ENCODE measurements at places on chromosomes 16 and 17.

DNA sequence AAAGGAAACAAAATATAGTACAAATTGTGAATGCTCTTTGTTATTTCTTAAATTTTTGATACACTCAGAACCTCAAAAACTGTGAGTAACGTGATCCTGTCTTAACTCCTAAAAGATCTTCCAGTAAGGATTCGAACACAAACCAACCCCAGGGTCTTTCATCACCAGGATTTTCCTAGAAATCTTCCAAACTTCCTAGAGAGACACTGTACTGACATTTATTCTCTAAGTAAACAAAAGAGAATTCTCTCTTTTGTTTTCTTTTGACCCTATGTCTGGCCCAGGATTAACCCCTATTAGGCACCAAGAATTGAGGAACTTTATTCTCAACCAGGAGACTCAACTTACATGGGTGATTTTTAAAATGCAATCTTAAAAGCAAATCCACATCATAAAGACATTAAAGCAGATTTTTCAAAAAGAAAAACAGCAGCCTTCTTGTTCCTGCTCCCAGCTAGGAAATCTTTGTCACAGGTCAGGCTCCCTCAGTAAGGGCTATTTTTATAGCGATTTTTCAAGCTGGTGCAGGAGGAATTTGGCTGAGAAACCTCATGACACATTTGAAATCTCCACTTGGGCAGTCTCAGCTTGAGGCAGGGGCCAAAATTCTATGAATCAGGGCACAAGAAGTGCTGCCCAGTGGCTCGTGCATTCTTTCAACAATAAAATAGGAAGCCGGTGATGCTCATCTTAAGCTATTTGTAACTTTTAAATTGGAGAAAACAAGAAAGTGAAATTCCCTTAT lies 6.2 kb upstream of the SMG1 start:
- DNase-seq: no peak

GRCh38 chr16:54577651-54578128 lies 291.1 kb upstream of the IRX3 start:
- no peak for DNase-seq

DNA sequence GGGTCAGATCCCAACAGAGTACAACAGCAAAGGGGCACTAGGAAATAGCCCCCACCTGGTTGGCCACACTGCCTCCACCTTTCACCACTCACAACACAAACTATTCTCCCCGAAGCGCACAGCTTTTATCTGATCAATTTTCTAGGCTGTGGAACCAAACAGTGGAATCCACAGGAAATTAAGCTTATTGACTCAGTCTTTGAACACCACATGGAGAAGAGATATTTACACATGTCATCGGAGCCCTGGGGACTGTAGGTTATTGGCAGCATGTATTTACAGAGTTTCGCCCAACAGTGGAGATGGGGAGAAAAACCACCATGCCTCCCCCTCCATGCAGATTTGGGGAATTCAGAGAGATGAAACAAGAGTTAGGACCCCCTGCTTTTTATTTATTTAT lies 154.8 kb downstream of the XYLT1 start:
- DNase-seq: no peak

GRCh38 chr17:65402513-65403496 lies 158.6 kb downstream of the AXIN2 start:
- no peak for DNase-seq

DNA sequence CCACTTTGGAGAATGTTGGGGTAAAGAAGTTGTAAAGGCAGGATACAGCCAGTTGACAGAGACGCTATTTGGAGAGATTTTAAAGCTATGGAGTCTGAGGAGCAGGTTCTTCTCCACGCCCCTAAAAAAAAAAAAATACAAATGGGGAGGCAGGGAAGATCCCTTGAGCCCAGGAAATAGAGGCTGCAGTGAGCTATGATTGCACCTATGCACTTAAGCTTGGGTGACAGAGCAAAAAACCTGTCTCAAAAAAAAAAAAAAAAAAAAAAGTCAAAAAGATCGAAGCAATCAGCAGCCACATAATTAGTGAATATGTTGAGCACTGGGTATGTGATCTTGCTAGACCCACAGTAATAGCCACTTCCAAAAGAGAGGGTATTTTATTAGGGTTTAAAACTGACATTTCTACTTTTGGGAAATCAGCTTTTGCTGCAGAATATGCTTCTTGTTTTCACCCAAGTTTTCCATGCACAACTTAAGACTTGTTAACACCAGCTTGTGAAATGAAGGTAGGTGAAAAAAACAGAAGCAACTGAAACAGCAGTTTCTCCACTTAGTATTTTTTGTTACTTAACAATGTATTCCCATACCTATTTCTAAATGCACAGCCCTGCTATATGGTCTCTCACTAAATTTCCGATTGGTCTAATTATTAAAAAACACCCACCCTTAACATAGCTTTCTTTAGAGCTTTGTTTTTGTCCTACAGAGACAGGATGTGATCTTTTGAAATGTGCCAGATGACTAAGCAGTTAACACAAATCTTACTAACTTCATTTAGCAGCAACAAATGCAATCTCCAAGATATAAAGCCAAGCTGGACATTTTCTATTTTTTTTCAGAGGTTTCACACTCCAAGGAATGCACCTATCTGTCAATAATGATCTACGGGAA lies 2.5 kb upstream of the ARL6IP1 start:
- no peak for DNase-seq

DNA sequence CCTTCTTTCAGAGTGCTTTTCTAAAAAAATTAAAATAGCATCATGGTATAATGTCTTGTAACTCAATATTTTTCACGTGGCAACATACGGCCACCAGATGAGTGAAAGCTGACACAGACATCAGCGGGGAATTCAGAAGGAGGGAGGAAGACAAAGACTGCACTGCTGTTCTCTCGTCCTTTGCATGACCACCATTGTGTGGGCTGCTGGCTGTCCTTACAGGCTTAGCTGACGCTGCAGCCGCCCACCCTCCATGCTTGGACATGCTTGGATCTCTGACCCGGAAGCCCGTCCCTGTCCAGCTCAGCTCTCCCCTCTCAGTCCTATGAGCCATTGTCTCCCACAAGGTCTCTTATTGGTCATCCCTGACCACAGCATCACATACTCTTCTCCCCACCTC lies 11.4 kb upstream of the MLYCD start:
- DNase-seq: no peak

GRCh38 chr17:17947966-17948365 lies 24.2 kb downstream of the TOM1L2 start:
- DNase-seq: no peak

DNA sequence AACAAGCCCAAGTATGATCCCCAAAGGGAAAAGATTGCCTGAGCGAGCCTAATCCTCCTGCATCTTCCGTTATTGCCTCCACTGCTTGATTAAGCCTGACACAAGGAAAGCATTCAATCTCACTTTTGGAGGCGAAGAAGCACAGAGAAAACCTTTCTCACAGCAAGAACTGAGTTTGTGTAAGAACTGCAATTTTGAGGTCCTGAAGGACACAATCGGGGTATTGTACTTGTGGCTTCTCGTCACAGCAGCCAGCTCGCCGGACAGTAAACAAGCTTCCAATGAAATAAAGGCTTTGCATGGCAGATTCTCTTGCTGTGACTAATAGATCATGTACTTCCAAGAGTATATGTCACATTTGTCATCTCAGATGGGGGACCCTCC lies 18.7 kb upstream of the FOXF1 start:
- DNase-seq: no peak

DNA sequence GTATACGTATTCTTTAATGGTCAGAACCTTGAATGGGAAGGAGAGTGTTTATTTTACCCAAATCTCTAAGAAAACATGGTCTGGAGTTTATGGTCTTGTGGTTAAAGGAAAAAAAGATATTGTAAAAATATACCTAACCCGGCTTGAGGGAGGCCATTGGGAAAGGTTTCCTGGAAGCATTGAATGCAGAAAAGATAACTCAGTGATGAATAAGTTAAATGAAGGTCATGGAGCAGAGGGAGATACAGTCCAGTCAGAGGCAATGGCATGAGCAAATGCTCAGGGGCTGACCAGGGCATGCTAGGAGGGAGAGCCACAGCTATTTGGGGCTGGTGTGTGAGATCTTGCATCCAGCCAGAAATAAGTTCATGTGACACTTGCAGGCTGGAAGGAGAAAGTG lies 430.4 kb upstream of the CDH5 start:
- DNase-seq: no peak

- DNase-seq: peak; percentile 39
Measured at GRCh38 chr17:10135539-10136257, 62.7 kb downstream of the GAS7 start.

DNA sequence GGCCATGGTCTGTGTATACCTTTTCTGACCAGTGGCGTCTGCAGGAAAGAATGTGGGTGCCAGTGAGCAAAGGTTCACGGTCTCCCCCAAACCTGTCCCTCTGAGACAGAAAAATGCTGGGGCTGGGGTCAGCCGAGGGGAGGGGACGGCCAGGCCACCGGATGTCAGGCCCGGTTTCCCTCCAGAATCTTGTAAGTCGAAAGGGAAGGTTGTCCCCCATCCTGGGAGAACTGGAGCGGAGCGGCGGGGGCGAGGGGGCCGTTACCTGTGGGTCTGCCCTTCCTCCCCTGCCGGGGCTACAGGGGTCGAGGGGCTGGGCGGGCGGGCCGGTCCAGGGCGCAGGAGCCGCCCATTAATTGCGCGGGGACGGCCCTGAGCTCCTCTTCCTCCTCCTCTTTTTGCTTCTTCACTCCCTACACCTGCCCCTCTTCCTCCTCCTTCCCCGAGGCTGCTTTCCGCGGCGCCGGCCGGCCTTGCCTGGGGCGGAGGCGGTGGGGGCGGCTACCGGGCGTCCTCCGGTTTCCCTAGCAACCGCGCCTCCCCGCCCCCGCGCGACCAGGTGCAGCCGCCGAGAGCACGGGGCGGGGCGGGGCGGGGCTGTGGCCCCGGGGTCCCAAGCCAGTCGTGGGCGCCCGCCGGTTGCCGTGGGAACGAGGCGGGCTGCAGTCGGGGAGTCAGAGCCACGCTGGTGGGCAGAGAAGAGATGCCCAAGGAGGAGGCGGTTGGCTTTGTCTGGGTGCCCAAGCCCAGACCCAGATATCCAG lies at the start of gene MARCHF10:
TSS of gene MARCHF10 (minus strand) at position 503 of the 764 bp plus-strand sequence. CDS start 6,579 bp downstream, outside the sequence.
- peak; percentile 31 for DNase-seq

DNA sequence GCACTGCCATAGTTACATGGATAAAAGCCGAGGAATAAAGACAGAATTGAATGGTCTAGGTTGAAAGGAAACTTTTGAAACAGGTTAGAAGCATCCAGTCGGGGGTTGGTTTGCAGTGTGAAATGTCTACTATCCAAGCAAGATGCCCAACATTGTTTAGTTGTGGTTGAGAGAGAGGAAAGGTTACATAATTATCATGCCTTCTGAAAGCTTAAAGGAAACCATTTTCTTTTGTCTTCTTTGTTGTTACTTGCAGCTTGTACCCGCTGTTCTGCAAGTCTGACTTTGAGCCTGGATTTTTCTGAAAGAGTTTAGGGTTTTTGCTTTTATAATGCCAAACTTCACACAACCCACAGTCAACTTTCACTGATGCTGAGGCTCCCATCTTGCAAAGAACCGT lies 167.9 kb downstream of the AXIN2 start:
- DNase-seq: no peak

DNA sequence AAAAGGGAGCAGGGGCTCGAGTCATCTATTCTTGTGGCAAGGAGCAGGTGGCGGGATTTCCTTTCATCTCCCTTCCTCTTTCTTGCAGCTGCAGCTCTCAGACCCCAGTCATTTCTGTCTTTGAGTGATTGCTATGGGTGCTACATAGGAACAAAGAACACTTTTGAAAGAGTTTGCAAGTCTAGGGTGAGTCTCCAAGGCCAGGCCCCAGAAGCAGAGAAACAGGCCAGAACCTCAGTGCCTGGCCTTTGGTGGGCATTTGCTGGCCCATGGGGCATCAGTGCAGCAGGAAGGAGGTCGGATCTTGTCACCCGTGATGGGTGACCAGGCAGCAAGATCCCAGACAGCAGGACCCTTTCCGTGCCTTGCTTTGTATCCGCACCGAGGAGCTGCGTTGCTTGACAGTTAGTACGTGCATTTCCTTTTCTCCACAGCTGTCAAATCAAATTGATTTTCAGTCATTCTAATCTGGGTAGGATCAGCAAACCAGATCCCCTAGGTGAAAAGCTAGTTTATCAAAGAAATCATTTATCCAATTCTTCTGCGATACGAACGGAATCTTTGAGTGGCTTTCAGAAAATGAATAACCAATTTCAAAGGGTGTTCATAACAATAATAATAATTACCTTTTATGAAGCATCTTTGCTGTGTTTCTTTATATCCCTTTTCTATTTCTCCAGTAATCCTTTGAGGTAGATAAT lies 244.6 kb upstream of the MAF start:
- no peak for DNase-seq

DNA sequence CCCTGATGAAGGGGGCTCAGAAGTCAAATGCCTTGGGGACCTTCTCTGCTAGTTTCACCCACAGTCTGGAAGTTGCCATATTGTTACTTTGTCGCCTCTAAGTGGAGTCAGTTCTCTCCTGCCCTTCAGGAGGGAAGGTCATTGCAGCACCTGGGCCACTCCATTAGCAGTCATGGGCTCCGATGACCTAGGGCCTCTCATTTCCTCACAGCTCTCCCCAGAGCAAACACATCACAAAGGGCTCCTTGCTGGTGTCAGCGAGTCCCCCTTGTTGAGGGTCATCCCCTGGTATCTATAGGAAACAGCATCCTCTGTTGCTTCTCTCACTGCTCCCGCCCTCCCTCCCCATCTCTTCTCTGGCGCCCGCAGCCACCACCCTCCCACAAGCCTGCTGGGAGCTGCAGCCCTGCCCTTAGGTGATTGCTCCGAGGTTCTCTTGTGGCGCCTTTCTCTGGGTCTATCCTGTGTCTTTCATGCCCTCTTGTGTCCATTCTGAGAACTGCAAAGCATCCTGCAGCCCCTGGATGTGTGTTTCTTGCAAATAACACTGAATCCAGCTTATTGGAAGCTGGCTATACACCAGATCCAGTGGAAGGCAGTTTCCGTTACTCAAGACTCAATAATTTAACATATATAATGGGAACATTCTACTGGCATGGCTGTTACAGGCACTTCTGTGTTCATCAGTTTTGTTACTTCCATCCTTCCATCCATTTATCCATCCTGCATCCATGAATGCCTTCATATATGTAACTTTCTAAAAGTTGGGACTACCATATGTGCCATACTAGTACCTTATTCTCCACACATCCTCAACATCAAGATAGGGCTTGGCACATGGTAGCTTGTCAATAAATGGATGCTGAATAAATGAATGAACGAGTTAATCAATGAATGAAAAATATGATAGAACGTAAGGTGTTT lies 21.2 kb downstream of the PDILT start:
- DNase-seq: peak; percentile 44

- no peak for DNase-seq
Measured at GRCh38 chr16:49436181-49436580, 62.6 kb downstream of the C16orf78 start.

DNA sequence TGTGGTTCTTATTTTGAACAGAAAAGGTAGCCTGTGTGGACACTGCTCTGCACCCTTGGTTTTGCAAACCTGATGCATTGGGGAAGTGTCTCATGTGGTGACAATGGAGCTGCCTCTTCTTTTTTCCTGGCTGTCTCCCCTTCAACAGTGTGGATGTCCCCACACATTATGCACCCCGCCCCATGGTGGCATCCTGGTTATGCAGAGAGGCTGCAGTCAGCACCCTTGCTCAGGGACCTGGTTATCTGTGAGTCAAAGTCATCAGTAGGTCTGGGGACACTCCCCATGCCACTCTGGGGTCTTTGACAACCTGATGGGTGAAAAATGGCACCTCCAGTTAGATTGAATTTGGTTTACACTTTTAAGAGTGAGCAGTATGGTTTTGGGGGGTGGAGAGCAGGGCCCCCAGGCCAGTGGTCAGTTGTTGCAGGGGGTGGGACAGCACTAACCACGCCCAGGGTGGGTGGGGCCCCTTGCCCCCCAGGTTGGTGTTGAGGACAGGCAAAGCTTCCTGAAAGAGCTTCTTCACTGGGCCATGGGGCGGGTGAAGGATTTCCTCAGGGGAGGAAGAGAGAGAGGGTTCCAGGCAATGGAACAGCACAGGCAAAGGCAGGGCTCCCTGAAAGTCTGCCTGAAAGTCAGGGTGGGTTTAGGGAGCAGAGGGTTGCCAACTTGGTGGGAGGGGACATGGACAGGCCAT lies 24.6 kb upstream of the KCNJ12 start:
- DNase-seq: no peak

All from CD4-positive, alpha-beta T cell treated with Interleukin-17A for 4 hours (primary cell).